ENCODE measurements at places on chromosomes 7 and 10. TPM values are rescaled to one million over a fixed set of nuclear protein-coding genes. Genes with fewer than 3 reads are reported as not detected.

Gene SLC18A3
- not detected for polyA plus RNA-seq

DNA sequence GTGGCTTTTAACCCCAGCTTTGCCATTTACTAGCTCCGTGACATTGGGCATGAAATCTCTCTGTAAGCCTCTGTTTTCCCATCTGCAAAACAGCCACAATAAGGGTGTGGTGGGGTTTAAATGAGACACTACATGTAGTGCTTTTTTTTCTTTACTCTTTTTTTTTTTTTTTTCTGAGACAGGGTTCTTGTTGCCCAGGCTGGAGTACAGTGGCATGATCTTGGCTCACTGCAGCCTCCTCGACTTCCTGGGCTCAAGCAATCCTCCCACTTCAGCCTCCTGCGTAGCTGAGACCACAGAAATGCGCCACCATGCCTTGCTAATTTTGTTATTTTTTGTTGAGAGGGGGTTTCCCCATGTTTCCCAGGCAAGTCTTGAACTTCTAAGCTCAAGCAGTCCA is 8.3 kb upstream of the DENND10 start:
- DNase-seq: no peak

DNA sequence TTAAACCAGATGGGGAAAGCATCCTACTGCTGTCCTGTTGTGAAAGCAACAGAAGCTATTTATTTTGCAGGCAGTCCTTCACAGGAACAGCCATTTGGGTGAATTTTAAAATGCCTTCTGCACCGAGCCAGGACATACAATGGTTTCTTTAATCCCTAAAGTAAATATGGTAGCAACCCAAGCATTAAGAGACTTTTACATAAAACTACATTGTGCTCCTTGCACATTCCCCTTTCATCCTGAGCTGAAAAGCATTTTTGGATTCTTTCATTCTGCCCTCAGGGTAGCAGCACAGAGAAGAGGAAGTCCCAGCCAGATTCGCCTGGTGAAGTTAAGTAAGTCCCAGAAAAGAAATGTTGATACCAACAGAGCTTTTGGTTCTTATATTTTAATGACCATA is 84.0 kb upstream of the FAM3C start:
- DNase-seq: no peak

DNA sequence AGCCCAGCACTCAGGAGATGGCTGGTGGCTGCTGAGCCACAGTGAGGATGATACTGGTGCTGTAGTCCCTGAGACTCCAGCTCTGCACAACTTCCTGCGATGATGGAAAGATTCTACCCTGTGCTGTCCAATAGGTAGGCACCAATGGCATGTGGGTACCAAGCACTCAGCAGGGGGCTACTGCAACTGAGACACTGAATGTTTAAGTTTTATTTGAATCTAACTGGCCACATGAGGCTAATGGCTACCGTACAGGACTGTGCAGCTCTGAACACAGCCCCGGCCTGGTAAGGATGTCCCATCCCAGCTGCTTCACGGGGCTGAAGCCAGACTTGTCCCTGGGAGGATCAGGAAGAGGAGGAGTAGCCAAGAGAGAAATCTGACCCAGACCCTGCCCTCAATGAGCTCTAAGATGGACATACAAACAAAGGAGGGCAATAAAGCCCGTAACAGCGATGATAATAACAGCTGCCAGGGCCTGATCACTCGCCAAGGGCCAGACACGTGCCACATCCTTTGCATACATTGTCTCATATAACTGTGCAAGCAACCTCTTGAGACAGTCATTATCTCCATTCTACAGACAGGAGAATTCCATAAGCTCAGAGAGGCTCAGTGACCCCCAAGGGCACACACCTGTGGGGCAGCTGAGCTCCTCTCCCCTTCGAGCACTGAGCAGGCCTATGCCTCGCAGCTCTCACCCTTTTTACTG is 3.8 kb downstream of the GPRIN2 start:
- DNase-seq: no peak

GRCh38 chr10:34017281-34017680 is 682.8 kb upstream of the NRP1 start:
- DNase-seq: no peak

DNA sequence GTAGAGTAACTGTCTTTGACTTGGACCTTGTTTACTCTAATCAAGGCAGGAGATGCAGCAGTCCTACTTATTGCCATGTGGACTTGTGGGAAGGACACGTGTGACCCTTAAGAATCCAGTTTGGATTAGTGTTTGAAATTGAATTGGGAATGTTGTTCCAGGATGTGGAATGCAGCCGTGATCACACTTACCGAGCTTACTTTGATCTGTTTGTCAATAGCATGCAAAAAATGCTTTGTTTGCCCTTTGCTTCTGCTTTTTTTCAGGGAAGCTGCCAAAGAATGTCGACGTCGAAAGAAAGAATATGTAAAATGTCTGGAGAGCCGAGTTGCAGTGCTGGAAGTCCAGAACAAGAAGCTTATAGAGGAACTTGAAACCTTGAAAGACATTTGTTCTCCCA is 84.7 kb downstream of the CREM start:
- DNase-seq: no peak

GRCh38 chr10:63605197-63605967 is 84.2 kb downstream of the REEP3 start:
- no peak for DNase-seq

DNA sequence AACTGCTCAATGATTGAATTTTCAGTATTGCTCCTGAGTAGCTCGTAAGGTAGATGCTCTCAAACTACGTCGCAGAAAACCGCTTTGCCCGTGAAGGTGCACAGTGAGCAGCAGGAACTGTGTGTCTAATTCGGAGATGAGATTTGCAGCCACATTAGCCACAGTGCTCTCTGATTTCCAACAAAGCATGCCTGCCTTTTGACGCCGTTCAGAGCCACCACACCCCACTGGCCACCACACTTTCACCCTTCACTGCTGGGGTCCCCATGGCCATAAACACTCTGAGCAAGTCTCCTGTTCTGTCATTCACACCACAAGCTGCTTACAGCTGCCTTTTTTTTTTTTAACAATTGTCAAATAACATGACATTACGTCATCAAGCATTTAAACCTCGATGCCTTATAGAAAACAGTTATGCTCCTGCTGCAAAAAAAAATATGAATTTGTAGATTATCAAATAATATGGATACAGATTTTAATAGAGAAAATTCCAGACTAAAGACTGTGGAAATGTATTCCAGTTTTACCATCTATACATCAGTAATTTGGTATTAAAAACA is 578.8 kb upstream of the PFKP start:
- no peak for DNase-seq

- DNase-seq: no peak
These were observed 477.4 kb upstream of the FZD8 start for GRCh38 chr10:36119455-36119854.

Gene EVX1
- 0.04 TPM for polyA plus RNA-seq

DNA sequence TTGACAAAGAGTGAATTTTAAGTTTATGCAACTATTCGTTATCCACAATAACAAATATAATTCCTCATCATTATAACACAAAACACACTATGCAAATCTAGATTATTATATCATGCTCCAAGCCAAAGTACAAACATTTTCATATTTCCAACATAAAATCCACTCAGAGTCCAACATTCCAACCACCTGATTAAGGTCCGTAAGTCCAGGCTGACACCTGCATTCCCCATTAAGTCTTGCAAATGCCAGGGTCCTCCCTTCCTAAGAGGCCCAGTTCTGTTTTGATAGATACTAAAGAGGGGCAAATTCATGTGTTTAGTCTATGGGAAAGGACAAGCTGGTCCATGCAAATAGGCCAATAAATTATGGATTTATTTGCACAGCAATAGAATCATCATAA is 206.1 kb downstream of the POU6F2 start:
- no peak for DNase-seq

Gene CRHR2
- polyA plus RNA-seq: 0.24 TPM

GRCh38 chr7:35359423-35359822 is 105.5 kb upstream of the TBX20 start:
- DNase-seq: no peak

DNA sequence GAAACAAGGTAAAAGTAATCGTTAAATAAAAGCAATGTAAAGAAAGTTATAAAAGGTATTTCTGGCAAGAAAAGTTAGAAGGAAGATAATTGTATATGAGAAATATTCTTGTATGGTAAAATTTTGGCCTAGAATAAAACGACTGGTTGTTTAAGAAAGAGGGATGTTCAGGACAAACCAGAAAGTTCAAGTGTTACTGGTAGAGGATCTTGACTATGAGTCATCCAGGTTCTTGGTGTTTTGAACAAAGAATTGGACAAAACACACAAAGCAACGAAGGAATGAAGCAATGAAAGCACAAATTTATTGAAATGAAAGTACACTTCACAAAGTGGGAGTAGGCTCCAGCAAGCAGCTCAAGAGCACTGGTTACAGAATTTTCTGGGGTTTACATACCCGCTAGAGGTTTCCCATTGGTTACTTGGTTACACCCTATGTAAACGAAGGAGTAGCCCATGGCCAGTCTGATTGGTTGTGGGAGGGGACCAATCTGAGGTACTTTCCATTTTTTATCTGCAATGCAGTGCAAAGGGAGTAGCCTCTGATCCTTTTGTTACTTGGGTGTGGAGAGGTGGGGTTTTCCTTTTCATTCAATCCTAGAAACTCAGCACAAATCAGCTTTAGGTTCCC is 22.4 kb upstream of the GARS1 start:
- no peak for DNase-seq

DNA sequence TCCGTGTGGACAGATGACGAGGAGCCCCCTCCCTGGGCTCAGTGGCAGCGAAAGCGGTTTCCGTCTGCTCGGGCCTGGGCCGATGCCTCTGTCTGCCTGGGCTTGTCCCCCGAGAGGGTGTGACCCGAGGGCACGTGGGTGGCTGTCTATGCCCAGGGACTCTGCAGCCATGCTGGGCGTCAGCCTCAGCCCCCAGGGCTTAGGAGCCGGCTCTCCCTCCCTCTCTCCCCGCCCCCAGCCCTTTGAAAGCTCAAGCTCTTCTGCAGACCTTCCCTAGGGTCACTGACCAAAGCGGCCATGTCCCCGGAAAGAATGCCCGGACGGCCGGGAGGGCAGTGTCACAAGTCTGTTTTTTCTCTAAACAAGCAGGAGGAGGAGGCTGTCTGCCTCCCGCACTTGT is 7.1 kb downstream of the MICALL2 start:
- no peak for DNase-seq

GRCh38 chr7:94434042-94434441 is 39.3 kb downstream of the COL1A2 start:
- no peak for DNase-seq
